ENCODE measurements at places on chromosomes 1 and 21.

DNA sequence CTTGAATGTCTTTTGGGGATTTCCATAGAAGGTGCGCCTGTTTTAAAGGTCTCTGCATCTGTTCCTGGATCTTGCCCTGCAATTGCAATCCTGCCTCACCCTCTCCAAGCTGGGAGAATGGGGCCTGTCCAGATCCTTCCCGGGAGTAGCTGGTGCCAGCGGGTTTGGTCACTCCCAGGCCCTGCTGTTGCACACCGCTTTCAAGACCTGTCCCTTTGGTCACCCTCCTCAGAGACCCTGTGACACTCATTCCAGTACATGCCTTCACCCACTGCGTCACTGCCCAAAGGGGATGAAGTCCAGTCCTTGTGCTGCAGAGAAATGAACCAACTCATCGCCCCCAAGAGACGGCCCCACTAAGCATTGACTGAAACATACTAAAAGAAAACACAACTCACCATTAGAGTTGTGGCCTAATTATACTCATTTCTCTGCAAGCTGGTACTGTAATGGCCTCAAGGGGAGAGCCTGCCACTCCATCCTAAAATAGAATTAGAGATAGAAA lies 1.9 kb upstream of the IRF2BP2 start:
- DNase-seq: peak; percentile 58

DNA sequence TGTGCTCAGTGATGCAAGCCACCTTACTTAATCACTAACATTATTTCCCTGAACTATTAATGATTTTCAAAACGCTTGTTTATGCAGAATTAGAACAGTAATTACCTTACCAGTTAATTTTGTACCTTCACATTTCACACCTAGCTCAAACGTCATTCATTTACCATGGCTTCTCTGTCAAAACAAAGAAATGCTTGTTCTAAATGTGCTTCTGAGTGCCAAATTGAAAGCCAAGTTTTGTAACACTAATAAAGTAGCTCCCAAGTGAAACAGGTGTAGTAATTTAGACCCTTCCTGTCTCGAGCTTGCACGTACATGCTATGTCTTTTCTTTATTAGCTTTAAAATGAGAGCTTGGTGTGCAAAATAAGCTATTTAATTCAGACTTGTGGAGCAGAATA lies 533.7 kb upstream of the PKN2 start:
- DNase-seq: no peak

GRCh38 chr1:57013522-57013921 lies 47.7 kb upstream of the C8B start:
- no peak for DNase-seq

- no peak for DNase-seq
These were observed 15.5 kb downstream of the KCNK1 start for GRCh38 chr1:233629305-233629935.
